ENCODE measurements at places on chromosomes 12 and 14. TPM values are rescaled to one million over a fixed set of nuclear protein-coding genes. Genes with fewer than 3 reads are reported as not detected.

PPP1R1A gene
- total RNA-seq, result not detected

LGALS3 gene
- total RNA-seq, result 49.2 TPM

NEUROD4 gene
- total RNA-seq, result not detected

TMEM132D gene
- total RNA-seq, result not detected

PA2G4 gene
- 291 TPM for total RNA-seq

PTPRQ gene
- not detected for total RNA-seq

KRT74 gene
- not detected for total RNA-seq

OR4Q2 gene
- not detected for total RNA-seq

GPR162 gene
- 0.18 TPM for total RNA-seq

NANOG gene
- total RNA-seq, result not detected

CLEC7A gene
- total RNA-seq, result not detected

LHX5 gene
- not detected for total RNA-seq
